ENCODE measurements at places on chromosomes 4 and X.

- no peak for DNase-seq
These were observed 7.1 kb upstream of the BST1 start for GRCh38 chr4:15695729-15696128.

DNA sequence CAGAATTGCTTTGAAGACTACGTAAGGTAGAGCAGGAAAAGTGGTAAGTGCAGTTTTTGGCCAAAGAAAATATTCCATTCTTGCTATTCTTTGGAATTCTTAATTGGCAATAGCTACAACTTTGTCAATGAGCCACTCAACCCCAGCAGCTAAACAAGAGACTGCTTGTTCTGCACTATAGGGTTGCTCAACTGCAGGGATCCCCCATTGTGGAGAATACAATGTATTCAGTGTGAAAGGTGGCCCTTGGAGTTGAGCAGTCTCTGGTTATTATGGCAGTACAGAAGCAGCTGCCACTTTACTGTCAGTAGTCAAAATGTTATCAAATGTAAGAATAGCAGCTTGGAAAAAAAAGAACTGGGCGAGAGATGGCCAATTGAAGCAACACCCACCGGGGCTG is 808.7 kb downstream of the CENPC start:
- no peak for DNase-seq

DNA sequence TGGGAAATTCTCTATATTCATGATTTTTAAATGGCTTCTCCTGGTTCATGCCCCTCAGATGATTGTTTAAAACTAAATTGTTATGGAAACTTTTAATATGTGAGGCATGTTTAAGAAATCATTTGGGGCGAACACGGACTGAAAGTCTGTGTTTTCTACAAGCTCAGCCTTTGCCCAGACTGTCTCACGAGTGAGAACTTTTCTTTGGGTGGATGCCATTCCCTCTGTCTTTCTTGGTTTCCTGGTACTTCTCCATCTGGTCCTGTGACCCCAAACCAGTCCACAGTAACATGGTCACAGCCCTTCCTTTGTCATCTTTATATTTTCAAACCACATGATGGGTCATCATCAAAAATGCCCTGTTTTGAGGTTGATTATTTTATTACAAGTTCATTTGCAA is 186.6 kb upstream of the GNPDA2 start:
- DNase-seq, result no peak

DNA sequence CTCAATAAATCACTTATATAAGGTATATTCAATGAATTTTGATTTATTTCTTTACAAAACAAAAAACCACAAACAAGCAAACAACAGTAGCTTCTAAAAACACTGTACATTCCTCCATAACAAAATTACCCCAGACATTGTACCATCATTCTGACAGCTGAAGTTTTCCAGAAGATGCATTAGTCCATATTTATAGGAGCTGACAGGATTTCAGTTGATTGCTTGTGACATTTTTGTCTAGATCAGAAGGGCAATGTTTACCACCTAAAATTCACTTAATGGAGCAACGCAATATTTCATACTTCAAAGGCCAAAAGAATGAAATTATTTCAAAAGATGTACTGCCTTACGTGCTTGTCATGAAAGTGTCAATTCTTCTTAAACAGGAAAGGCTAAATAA is 167.0 kb downstream of the ATP10D start:
- no peak for DNase-seq

DNA sequence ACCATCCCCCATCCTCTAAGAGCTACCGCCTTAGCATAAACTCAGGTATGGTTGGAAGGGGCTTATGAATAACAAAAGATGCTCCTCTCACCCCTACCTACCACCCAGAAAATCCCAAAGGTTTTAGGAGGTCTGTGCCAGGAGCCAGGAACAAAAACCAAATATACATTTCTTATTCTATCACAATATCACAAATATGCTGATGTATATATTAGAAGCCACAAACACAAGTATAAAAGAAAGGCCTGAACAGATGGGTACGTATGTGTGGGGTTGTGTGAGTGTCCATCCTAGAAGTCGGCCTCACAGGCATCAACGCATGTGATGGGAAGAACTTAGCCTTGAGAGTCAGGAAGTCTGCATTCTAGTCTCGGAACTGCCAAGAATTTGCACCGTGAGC is 8.7 kb upstream of the ANXA5 start:
- DNase-seq, result no peak
